NCI-H2081 treated with DMSO at 0.1 percent for 48 hours (cell line): ENCODE measurements at places on chromosomes 6 and 20.

- no peak for DNase-seq
Measured at GRCh38 chr6:7630792-7631191, 40.8 kb downstream of the SNRNP48 start.

DNA sequence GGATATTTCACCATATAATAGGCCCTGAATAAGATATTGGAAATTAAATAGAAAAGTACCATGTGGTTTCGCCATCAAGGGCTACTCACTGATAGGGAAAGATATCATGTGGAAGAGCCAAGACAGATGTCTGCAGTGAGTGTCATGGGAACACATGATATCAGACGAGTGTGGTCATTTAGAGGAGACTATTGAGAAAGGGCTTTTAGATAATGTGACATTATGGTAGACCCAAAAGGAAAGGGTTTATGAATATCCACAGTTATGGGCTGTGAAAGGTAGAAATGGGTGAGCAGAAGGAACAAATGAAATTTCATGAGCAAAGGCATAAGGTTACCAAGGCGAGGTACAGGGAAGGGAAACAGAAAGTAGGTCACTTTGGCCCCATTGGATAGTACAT, 182.3 kb upstream of the PRSS16 start:
- no peak for DNase-seq

DNA sequence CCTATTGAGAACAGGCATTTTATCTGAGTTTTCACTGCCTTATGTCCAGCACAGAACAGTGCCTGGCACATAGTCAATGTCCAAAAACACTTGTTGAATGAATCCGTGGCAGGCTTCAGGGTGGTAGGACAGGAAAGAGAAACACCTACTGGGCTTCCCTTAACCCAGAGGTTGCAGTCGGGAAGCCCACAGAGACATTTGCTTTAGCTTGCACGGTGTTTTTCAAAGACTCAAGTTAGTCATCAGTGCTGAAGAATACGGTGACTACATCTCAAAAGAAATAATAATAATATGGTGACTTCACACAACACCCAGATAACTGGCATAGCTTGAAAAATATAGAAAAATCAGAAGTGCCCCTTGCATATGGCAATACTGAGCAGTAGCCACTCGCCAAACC, 160.4 kb downstream of the CD83 start:
- DNase-seq, result no peak

- DNase-seq, result no peak
Measured at GRCh38 chr6:90110971-90111370, 185.7 kb downstream of the BACH2 start.

DNA sequence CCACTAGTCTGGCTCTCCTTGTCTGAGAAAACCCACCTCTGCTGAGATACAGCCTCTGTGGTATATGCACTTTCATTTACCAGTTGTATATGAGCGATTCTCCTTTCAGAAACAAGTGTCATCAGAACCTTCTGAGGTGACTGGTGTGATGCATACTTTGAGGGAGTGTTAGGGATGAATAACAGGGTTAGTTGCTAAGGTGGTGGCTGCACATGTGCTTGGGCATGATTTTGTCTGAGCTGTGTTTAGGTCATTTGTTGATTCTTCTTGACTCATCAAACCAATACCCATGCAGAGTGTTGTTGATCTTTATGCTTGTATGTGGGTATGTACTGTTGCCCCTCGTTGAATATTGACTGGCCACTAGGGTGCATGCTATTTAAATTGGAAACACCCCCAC, 25.7 kb downstream of the DTD1 start:
- DNase-seq, result no peak

DNA sequence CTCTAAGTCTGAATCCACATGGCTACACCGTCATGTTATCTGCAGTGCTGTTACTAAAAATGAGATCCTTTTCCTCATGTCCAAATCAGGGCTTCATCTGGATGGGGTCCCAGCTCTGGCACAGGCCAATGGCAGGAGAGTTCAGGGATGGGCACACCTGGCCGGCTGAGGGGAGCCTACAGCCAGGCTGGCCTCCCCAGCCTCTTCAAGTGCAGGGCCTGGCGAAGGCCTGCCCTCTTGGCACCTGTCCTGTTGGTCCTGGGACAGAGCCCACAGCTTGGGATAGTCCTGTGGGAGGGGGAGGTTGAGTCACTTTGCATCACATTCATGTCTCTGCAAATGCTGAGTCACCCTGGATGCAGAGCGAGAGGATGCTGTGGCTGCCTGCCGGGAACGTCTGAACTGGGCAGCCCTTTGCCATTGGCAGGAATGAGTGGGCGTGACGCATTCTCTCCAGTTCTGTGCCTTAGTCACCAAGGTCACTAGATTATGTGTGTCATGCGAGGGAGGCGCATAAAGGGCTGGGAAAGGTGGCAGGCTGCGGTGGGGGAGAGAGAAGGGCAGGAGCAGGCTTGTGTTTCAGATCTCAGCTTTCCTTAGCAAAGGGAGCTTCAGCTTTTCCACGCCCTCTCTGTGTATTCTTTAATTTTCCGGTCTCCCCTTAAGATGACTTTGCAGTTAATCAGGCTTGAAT, 223.2 kb upstream of the ECI2 start:
- DNase-seq, result no peak
